ENCODE measurements at places on chromosomes 4 and X.

DNA sequence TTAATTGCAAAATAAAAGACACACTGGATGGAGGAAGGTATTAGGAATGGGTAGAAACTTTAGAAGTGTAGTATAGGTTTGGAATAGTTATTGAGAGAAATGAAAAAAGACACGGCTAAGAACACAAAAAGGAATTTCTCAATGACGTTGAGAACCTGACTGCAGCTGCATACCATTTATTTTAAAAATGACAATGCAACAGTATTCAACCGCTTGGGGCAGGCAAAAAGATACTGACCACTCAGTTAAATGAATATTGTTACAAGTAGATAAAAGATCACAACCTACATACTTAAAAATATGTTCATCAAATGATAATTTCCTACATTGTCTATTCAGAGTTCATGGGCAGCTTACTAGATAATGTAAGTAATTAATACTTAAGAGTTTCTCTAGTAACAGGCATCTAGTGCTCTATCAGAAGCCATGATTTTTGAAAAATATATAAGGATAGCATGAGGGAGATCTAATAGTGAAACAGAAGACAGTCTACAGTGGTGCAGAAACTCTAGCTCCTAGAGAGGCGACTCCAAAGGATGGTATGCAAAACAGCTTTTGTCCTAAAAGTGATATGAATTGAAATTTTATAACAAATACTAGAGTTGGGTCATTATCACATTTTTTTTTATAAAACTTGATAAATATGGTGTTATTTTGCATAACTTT is 216.2 kb upstream of the VEGFC start:
- DNase-seq, result no peak

DNA sequence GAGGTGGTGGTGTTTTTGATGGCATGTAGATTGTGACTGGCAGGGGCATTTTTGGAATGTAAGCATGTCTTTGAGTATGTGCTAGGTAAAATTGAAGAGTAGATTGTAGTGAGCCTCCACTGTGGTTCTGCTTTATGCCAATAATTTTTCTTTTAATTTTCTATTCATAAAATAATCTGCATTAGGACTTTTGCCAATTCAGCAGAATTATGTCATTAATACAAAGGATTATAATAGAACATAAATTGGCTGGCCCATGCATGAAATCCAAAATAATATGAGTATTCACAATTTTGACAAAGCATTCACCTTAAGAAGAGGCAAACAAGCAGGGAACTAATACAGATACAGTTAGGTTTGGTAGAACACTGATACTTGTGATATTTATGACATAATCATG is 14.9 kb upstream of the TMPRSS11E start:
- no peak for DNase-seq

DNA sequence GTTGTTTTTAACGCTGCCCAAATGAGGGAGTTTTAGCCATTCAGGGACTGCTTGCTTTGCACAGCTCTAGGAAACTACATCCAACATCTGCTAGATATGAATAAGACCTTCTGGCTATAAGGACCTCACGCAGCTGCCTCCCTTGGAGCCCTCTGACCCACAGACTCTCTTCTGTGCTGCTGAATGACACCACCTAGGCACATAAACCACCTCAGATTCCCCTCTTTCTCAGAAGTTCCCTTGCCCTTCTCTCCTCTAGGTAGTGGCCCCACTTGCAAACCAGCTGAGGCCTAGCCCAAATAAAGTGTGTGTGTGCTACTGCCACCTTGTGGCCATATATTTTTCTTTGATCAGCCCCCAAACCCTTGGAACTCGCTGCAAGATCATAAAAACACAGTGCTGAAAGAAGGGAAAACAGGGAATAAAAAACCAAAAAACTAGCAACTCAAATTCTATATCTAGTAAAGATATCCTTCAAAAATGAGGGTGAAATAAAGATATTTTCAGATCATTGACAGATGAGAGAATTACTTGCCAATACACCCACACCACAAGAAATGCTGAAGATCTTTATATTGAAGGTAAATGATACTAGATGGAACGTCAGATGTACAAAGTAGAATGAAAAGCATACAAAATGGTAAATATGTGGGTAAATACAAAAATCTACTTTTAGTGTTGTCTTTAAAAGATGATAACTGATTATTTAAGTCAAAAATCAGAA is 265.9 kb downstream of the ADAMTS3 start:
- peak; percentile 17 for DNase-seq

DNA sequence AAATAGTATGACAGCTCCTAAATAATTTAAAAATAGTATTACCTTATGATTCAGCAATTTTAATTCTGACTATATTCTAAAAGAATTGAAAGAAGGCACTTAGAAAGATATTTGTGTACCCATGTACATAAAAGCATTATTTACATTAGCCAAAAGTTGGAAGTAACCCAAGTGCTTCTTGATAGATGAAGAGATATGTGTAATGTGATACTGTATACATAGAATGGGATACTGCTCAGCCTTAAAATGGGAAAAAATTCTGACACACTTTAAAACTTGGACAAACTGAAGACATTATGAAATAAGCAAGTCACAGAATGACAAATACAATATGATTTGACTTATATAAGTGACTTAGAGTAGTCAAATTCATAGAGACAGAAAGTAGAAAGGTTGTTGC is 112.2 kb downstream of the IDS start:
- no peak for DNase-seq

GRCh38 chr4:89685690-89686089 is 151.3 kb downstream of the SNCA start:
- no peak for DNase-seq

GRCh38 chr4:169849456-169849855 is 91.7 kb upstream of the HPF1 start:
- no peak for DNase-seq

DNA sequence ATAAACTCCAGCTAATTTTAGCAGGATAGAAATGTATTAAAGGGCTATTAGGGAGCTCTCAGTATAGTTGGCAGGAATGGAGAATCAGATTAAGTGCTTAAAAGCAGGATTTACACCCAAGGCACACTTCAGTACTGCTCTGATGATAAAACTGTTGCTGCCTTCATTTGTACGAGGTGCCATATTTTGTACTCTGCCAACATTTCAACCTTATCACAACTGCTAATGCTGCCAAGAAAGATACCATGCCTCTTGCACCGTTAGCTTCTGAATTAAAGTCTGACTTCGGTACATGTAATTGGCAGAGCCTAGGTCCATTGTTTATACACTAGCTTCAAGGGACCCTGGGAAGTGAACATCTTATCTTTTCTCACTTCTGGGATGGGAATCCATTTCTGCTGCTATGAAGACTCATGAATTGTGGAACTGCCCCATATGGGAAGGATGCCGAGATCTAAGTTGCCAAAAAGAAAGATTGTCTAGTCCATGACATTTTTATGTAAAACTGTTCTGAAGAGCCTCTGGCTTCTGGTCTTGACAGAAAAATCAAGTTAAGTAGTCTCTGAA is 624.0 kb upstream of the IGFBP7 start:
- no peak for DNase-seq

DNA sequence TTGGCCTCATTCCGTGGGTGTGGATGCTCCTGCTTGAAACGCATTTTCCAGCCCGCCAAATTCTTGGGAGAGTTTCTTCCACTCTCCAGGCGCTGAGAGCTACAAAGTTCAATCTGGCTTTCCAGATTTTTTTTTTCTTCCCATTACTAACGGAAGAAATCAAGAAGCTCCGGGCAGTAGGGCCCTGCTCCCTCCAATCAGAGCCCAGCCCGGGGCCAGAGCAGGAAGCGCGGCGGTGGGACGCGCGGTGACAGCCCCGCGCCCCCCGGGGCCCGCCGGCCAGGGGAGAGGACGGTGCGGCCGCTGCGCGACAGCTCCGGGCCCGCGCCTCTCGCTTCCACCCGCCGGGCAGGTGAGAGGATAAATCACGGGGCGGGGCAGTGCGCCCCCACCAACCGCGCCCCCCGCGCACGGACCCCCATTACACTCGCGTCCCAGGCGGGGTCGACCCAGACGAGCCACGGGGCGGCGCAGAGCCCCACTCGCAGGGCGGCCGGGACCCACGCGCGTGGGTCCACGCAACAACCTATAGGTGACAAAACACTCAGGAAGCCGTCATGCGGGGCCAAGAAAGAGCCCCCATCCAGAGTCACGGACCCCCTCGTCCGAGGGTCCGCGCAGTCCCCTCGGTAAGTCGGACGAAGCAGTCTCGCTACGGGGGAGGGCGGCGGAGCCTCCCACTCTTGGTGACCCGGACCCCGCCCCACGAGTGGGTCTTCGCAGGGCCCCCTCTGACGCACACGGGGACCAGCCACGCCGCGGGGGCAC is 868 bp downstream of the AFAP1 start:
- DNase-seq, result no peak

- DNase-seq, result no peak
Observed at GRCh38 chr4:25051534-25051933, 20.8 kb upstream of the LGI2 start.

- DNase-seq, result no peak
Observed at GRCh38 chr4:30536231-30536630, 183.9 kb upstream of the PCDH7 start.
